ENCODE measurements at places on chromosomes 4 and X. TPM values are rescaled to one million over a fixed set of nuclear protein-coding genes. Genes with fewer than 3 reads are reported as not detected.

DNA sequence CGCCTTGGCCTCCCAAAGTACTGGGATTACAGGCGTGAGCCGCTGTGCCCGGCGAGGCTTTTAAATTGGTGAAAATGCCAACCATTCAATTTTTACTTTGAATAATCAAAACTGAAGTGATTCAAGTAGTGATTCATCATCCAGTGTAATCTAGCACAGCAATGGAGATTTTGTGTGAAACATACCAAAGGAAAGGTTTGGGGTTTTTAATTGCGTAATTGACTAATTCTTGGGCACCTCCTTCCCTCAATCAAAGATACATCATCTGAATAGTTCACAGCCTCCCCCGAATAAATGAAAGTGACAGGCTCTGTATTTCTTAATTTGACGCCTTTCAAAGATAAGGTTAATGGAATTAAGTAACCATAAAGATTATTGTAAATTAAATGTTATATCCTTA is 69.0 kb downstream of the DMD start:
- H3K27ac ChIP-seq, result no peak overlapping the region
- no peak for DNase-seq
- H3K4me1 ChIP-seq, result no peaks in the 10 kb centered on the region
- H3K4me3 ChIP-seq, result no peak overlapping the region

DNA sequence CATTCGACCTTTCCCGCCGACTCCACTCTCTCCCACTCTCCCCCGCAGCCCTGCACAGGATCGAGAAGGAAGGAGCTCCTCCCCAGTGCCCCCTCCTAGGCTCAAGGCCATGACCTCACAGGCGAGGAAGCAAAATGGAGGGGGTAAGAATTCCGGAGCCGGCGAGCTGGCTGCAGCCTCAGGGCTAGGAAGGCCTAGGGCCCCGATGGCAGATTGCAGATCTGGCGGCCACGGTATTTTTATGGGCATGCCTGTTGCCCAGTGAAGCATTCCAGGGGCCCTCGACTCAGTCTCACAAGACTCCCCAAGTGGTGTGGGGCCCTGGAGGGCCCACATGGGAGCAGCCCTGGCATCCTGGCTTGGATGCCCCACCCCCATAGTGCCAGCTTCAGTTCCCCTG is 942 bp upstream of the L1CAM start:
- no peak overlapping the region for H3K4me3 ChIP-seq
- H3K27ac ChIP-seq, result no peak overlapping the region
- H3K27me3 ChIP-seq, result peaks cover 12% of the 10 kb centered on the region
- no peak for DNase-seq
- H3K36me3 ChIP-seq, result no peaks in the 10 kb centered on the region

The IL13RA2 gene
- total RNA-seq, result 2.6 TPM

- DNase-seq, result no peak
- no peaks in the 10 kb centered on the region for H3K36me3 ChIP-seq
- no peaks in the 10 kb centered on the region for H3K4me1 ChIP-seq
- H3K4me3 ChIP-seq, result no peak overlapping the region
These were observed 155.4 kb upstream of the FRG1 start for GRCh38 chr4:189785257-189785656.

DNA sequence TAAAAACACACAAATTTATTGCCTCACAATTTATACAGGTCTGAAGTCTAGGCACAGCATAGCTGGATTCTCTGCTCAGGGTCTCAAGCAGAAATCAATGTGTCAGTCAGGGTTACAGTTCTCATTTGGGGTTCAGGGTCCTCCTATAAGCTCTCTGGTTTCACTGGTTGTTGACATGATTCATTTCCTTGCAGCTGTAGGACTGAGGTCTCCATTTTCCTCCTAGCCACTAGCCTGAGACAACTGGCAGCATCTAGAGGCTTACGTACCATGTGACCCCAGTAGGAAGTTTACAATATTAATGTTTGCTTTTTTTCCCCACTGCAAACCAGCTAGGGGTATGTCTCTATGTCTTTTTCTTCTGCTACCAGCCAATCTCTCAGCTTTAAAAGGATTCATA is 102.5 kb downstream of the CPEB2 start:
- no peak overlapping the region for H3K4me3 ChIP-seq
- no peaks in the 10 kb centered on the region for H3K4me1 ChIP-seq
- no peak overlapping the region for H3K27ac ChIP-seq
- no peaks in the 10 kb centered on the region for H3K36me3 ChIP-seq
- DNase-seq, result no peak
- H3K27me3 ChIP-seq, result no peaks in the 10 kb centered on the region

GRCh38 chrX:50700921-50701320 is 113.1 kb downstream of the SHROOM4 start:
- no peaks in the 10 kb centered on the region for H3K27me3 ChIP-seq
- no peaks in the 10 kb centered on the region for H3K36me3 ChIP-seq
- H3K4me3 ChIP-seq, result no peak overlapping the region
- no peak for DNase-seq

- no peaks in the 10 kb centered on the region for H3K36me3 ChIP-seq
- H3K4me1 ChIP-seq, result no peaks in the 10 kb centered on the region
- no peak overlapping the region for H3K4me3 ChIP-seq
- H3K27ac ChIP-seq, result no peak overlapping the region
These were observed 15.1 kb downstream of the MCUB start for GRCh38 chr4:109574931-109575804.

- no peak overlapping the region for H3K27ac ChIP-seq
- H3K4me3 ChIP-seq, result no peak overlapping the region
- no peaks in the 10 kb centered on the region for H3K36me3 ChIP-seq
- no peaks in the 10 kb centered on the region for H3K27me3 ChIP-seq
These were observed 6.8 kb downstream of the PLA2G12A start for GRCh38 chr4:109723110-109723509.

GRCh38 chr4:153143527-153144348 is 60.5 kb upstream of the TRIM2 start:
- no peaks in the 10 kb centered on the region for H3K4me1 ChIP-seq
- H3K36me3 ChIP-seq, result no peaks in the 10 kb centered on the region
- no peak overlapping the region for H3K27ac ChIP-seq
- no peak overlapping the region for H3K4me3 ChIP-seq

DNA sequence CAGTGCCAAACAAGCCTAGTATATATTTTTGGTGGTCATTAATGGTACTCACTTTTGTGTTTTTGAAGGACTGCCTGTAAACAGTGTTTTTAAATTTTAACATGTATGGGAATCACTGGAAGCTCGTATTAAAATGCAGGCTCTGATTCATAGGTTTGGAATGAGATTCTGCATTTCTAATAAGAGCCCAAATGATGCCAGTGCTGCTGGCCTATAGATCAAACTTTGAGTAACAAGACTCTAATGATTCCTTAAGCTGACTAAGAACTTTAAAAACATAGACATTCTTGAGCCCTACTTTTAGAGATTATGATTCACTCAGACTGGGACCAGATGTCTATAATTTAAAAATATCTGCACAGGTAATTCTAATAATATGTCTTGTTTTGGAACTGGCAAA is 823.2 kb upstream of the LCORL start:
- no peak overlapping the region for H3K4me3 ChIP-seq
- DNase-seq, result no peak
- no peaks in the 10 kb centered on the region for H3K4me1 ChIP-seq

DNA sequence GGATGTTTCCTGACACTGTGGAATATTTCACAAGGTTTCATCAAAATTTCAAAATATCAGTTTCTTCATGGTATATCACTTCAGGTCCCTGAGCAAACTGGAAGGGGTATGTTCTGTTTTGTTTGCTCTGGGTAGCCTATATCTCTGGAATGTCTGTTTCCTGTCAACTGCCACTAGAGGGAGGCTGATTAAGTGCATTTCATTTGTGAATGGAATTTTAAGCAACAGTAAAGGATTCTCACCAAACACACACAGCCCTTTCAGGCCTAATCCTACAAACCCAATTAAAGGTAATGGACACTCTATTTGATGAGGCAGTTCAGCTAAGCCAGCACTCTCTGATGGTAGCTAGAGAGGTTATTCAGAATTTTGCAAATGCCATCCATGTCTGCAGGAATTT is 307.1 kb downstream of the TEX13A start:
- no peaks in the 10 kb centered on the region for H3K4me1 ChIP-seq
- H3K27me3 ChIP-seq, result no peaks in the 10 kb centered on the region
- H3K4me3 ChIP-seq, result no peak overlapping the region
- no peak overlapping the region for H3K27ac ChIP-seq
- DNase-seq, result no peak

- DNase-seq, result no peak
- H3K36me3 ChIP-seq, result no peaks in the 10 kb centered on the region
- H3K27me3 ChIP-seq, result no peaks in the 10 kb centered on the region
- no peak overlapping the region for H3K27ac ChIP-seq
These were observed 148.1 kb upstream of the GATB start for GRCh38 chr4:151908734-151909497.

DNA sequence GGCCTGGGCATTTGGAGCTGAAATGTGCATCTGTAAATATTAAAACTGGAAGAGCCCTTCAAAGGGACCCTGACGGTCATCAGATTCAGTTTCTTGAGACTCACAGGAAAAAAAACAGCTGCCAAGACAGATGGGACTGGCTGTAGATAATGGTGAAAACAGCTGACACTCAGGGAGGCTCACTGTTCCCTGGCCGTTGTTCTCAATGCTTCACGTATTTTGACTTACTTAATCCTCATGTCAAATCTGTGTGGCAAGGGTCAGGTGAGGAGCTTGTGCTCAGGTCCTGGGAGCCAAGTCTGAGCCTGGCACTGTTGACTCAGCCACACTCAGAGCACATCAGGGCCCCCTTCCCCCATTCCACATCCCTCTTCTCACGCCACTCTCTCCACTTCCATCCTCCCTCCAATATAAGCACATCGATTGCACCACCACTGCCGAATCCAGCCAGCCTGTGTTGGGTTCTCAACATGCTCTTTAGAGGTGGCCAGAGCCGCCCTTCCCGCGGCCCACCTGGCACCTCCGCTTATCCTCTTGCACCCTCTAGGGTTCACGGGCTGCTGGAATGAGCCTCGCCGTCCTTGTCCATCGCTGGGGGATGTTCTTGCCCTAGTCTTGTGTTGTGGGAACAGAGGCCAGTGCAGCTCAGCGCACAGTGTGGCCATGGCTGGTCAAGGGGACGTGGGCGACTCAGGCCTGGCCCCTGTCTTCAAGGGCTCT is 40.1 kb downstream of the EVC start:
- no peaks in the 10 kb centered on the region for H3K27me3 ChIP-seq
- H3K36me3 ChIP-seq, result peaks cover 33% of the 10 kb centered on the region
- no peak overlapping the region for H3K4me3 ChIP-seq
- peaks cover 9% of the 10 kb centered on the region for H3K4me1 ChIP-seq
- H3K27ac ChIP-seq, result peak overlapping the region; percentile 21

The CHRDL1 gene
- 43.5 TPM for total RNA-seq

DNA sequence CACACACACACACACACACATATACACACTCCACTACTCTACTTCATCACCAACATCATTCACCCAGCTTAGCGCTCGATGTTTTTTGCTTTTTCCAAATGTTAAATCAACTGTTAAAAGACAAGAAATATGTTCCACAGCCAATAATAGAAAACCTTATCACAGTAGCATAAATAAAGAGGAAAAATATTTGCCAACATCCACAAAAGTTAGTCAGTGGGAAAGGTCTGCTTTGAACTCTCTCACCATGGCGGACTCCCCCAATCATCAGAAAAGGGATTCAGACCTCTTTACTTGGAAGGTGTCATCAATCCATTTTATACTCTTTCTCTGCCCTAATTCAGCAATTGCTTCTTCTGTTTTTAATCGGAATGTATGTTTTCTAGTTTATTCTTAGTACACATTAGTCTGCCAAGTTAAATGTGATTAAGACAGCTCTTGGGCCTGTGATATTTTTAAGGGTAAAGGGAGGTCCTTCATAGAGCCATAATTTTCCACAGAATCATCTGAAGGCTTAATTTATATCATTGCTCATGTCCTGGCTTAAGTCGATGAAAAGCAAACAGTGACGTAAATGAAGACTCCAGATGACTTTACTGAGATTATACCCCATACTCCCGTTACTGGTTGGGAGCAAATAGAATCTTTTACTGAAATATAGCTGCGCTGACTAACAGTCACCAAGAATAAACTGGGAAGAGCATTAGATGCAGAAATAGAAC is 29.7 kb upstream of the LGI2 start:
- no peaks in the 10 kb centered on the region for H3K36me3 ChIP-seq
- DNase-seq, result no peak
- no peaks in the 10 kb centered on the region for H3K27me3 ChIP-seq
- peaks cover 7% of the 10 kb centered on the region for H3K4me1 ChIP-seq
- H3K4me3 ChIP-seq, result no peak overlapping the region

The PABPC5 gene
- total RNA-seq, result 0.75 TPM

GRCh38 chr4:186739802-186740434 is 16.3 kb upstream of the FAT1 start:
- no peaks in the 10 kb centered on the region for H3K36me3 ChIP-seq
- no peak for DNase-seq
- no peak overlapping the region for H3K27ac ChIP-seq
- H3K4me1 ChIP-seq, result no peaks in the 10 kb centered on the region

GRCh38 chr4:107519053-107519452 is 201.0 kb downstream of the PAPSS1 start:
- DNase-seq, result no peak
- no peaks in the 10 kb centered on the region for H3K36me3 ChIP-seq
- no peaks in the 10 kb centered on the region for H3K4me1 ChIP-seq
- H3K4me3 ChIP-seq, result no peak overlapping the region
- H3K27ac ChIP-seq, result no peak overlapping the region
- no peaks in the 10 kb centered on the region for H3K27me3 ChIP-seq

GRCh38 chr4:55397520-55398321 is 2.0 kb downstream of the TMEM165 start:
- H3K27me3 ChIP-seq, result no peaks in the 10 kb centered on the region
- H3K4me3 ChIP-seq, result peak overlapping the region; percentile 97
- peak overlapping the region; percentile 99 for H3K27ac ChIP-seq
- H3K36me3 ChIP-seq, result peaks cover 8% of the 10 kb centered on the region
- no peak for DNase-seq

Data from ascending aorta (tissue), 2 donors.